ENCODE measurements at places on chromosomes 4 and X.

- DNase-seq: no peak
Observed at GRCh38 chrX:18654875-18655836, 16.8 kb downstream of the RS1 start.

- DNase-seq: no peak
Observed at GRCh38 chrX:114338870-114339269, 245.0 kb upstream of the HTR2C start.

GRCh38 chr4:139007640-139008039 lies 7.9 kb upstream of the NOCT start:
- no peak for DNase-seq

GRCh38 chr4:19266566-19266965 lies 985.1 kb upstream of the SLIT2 start:
- no peak for DNase-seq
